ENCODE measurements at places on chromosomes 1 and 21.

DNA sequence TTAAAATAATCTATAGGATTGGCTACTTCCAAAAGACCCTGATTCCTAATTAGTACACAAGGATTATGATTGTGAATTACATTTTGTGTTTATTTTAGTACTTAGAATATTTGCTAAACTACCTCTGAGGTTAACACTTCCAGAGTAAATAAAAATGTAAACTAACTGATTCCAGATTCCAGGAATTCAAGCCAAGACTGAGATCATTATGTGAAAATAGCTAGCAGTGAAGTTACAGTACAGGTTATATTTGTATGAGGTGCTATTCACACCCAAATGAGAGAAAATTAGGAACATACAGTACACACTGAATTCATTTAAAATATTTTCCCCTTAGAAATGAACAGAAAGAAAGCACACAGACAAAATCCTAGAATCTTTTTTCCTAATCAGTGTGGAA is 28.8 kb downstream of the TTLL7 start:
- ATAC-seq = no peak

DNA sequence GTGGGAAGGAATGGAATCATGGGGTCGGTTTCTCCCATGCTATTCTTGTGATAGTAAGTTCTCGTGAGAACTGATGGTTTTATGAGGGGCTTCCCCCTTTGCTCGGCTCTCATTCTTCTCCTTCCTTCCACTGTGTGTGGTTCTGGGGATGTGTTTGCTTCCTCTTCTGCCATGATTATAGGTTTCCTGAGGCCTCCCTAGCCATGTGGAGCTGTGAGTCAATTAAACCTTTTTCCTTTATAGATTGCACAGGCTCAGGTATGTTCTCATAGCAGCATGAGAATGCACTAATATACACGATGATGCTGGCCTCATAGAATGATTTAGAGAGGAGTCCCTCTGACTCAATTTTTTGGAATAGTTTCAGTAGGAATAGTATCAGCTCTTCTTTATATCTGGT is 195.4 kb upstream of the IVNS1ABP start:
- ATAC-seq = no peak

GRCh38 chr1:166282391-166283137 is 115.8 kb upstream of the FAM78B start:
- ATAC-seq = no peak

- no peak for ATAC-seq
Measured at GRCh38 chr1:24362982-24363614, 43.9 kb downstream of the GRHL3 start.

DNA sequence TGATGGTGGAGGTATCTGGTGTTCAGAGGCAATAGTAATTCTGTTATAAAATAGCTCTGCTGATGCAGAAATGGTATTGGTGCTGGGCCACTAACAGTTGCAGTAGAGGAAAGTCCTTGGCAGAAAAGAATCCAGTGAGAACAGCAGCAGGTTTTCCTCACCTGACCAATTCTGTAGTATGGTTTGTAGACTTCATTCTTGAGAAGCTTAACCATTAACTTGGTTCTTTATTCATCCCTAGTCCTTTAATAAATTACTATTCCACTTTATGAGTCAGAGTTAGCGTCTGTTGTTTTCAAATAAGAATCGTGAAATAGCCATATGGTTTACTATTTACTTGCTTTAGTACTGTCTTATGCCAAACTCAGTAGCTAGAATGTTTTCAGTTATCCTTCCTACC is 128.5 kb upstream of the SERTAD4 start:
- ATAC-seq = no peak

Measured in activated T-helper 17 cell treated with anti-CD3 and anti-CD28 coated beads, Interleukin-2, amount 50 U/mL, for 72 hours (primary cell).